ENCODE measurements at places on chromosomes 16 and 17.

GRCh38 chr17:77510133-77510796, 369.5 kb downstream of the SEC14L1 start:
- no peak for DNase-seq

- DNase-seq: no peak
Observed at GRCh38 chr17:47636273-47637030, 13.3 kb upstream of the KPNB1 start.

DNA sequence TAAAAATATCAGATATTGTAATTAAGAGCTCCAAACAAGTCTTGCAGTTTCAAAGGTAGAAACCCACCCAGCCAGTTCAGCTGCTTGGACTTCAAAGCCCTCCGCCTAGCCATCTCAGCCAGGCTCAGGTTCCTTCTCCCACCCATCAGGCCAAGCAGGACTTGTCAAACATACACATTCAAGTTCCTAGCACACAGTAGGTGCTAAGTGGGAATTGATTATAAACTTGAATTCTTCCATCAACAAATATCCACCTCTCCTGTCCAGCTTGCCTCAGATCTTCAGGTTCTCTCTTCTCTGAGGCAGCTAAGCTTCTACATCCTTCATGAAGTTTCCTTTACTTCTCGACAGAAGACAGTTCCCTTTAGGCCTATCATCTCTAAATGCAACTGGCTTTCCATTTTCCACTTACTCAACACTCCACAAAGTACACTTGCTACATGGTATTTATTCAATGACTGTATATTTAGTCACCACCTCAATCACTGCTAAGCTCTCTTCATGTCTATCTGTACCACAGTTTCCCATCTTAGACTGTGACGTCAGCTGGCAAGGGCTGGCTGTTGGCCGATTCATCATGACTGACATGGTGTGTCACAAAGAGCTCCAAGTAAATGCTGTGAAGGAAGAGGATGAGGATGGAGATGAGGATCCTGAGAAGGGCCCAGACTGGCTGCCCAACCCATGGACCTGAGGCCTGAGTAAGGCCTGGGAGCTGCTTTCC, 13.3 kb upstream of the COG7 start:
- DNase-seq: no peak

DNA sequence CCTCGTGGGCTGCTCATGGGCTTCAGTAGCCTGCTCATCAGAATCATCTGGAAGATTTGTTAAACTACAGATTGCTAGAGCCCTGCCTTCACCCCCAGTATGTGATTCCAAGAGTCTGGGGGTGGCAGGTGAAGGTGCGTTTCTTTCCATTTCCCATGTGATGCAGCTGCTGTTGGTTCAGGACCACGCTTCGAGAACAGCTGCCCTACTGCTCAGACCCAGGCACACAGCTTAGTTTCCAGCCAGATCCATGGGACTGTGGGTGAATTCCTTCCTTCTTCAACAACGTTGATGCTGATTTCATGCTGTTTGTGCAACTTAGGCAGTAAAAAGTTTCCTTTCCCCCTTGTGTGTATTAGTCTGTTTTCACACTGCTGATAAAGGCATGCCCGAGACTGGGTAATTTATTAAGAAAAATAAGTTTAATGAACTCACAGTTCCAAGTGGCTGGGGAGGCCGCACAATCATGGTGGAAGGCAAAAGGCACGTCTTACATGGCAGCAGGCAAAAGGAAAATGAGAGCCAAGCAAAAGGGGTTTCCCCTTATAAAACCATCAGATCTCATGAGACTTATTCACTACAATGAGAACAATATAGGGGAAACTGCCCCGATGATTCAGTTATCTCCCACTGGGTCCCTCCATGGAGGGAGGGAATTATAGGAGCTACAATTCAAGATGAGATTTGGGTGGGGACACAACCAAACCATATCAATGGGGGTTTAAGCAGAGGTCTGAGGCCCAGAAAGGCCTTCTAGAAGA, 159.2 kb downstream of the XYLT1 start:
- no peak for DNase-seq

GRCh38 chr16:29915590-29916247, 10.3 kb downstream of the KCTD13 start:
- no peak for DNase-seq

- DNase-seq: no peak
Observed at GRCh38 chr17:42403150-42403549, 14.9 kb upstream of the STAT3 start.

- DNase-seq: no peak
Observed at GRCh38 chr16:11155284-11155806, 100.7 kb downstream of the SOCS1 start.

- no peak for DNase-seq
Observed at GRCh38 chr16:73056448-73056847, 8.5 kb upstream of the ZFHX3 start.

GRCh38 chr16:19210280-19210924, 42.4 kb downstream of the SYT17 start:
- DNase-seq: no peak

- no peak for DNase-seq
Observed at GRCh38 chr17:81132770-81133723, 32.3 kb upstream of the PVALEF start.

DNA sequence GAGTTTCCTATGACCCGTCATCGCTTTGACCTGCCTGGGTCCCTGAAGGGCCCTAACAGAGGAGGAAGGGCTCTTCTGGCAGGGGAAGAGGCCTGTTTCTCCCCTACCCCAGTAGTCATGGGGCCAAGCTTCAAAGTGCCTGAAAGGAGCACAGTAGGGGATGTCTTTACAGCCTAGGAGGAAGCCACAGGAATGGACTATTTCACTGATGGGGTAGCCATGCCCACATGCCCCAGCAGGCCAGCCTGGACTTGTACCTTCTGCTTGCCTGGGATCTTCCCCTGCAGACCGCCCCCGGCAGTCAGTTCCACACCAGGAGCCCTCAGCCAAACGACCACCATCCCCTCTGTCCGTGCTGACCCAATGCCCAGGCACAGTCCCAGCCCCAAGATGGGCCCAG, 41.8 kb upstream of the PEMT start:
- no peak for DNase-seq

DNA sequence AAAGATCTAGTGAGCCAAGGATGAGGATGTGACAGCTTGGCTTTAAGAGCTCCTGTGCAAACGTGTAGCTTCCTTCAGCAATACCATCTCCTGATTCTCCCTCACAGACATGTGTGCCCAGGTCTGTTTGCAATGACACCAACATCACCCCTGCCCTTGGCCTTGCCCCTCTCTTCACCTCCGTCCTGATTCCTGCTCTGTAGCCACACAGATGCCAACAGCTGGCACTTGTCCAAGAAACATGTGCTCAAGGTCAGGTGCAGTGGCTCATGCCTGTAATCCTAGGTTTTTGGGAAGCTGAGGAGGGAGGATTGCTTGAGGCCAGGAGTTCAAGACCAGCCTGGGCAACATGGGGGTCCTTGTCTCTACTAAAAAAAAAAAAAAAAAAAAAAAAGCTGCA, 103.8 kb upstream of the CRHR1 start:
- DNase-seq: no peak

DNA sequence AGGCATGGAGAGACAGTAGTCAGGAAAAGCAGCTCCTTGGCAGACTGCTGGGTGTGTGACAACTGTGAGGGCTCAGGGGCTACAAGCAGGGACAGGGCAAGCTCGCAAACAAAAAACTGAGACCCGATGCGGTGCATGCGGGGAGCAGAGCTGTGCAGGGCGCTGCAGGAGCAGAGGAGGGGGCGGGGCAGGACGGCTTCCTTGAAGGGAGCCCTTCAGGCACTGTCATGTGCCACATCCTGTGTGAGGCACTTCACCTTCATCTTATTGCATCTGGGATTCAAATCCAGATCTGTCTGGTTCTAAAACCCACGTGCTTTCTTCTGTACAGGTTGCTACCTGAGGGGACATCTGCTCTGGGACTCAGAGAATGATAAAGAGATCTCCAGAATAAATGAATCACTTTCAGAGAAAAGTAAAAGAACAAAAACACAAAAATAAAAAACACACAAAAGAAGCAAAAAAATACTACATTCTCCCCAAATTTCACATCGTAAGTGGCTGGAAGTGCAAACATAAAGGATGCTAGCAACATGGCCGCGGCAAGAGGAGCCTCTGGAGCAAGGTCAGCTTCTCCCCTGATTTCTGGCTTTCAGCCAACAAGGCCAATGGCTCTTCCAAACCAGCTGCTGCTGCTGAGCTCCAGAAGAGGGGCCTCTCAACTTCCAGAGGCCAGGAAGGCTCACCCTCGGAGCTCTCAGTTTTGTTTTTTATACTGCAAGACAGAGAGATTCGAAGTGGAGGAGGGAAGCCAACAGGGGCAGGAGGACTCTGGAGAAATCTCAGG, 14.2 kb downstream of the LYRM9 start:
- no peak for DNase-seq

GRCh38 chr17:2392252-2393173, 8.3 kb downstream of the MNT start:
- no peak for DNase-seq

- no peak for DNase-seq
Observed at GRCh38 chr16:59046335-59046734, 312.2 kb upstream of the GOT2 start.

GRCh38 chr17:47866941-47867340, 16.0 kb upstream of the SP6 start:
- no peak for DNase-seq

DNA sequence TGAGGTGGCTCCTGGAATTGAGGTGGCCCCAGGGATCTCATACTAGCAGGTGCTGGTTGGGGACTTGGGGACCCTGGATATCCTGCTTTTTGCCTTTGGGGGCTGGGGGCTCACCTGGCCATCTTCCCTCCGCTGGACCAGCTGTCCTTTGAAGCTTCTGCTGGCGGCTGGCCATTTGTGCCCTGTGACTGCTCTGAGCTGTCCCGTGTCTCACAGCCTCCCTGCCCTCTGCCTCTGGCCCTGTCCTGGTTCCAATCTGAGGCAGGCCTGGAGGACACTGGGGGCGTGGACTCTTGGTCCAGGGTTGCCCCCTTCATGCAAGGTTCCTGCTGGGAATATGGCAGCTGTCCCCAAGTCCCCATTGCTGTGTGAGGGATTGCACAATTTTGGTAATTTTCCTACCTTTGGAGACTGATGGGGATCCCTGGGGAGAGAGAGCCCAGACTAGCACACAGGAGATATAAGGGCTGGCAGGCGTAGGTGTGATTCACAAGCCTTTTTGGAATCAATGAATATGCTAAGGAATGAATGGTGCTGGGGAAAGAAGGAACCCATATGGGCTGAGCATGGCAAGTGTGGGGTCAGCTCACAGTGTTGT, 19.2 kb downstream of the ADCY7 start:
- DNase-seq: no peak

GRCh38 chr17:17087424-17088015, 45.3 kb downstream of the MPRIP start:
- no peak for DNase-seq

DNA sequence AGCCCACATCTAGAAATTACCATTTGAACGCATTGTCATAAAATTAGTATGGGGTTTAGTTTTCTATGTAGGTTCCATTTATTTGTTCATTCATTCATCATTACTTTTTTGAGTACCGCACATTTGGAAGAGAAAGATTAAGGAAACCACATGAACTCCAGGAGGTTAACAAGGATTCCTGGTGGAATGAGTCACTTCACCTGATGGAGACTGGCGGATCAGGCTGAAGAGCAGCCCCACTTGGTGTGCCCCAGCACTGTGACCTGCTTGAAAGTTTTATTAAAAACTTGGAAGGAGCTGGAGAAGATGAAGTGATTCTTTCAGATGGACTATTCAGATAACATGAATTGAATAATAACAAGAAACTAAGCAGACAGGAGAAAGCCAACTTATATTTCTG, 293.6 kb upstream of the CDH11 start:
- DNase-seq: no peak

DNA sequence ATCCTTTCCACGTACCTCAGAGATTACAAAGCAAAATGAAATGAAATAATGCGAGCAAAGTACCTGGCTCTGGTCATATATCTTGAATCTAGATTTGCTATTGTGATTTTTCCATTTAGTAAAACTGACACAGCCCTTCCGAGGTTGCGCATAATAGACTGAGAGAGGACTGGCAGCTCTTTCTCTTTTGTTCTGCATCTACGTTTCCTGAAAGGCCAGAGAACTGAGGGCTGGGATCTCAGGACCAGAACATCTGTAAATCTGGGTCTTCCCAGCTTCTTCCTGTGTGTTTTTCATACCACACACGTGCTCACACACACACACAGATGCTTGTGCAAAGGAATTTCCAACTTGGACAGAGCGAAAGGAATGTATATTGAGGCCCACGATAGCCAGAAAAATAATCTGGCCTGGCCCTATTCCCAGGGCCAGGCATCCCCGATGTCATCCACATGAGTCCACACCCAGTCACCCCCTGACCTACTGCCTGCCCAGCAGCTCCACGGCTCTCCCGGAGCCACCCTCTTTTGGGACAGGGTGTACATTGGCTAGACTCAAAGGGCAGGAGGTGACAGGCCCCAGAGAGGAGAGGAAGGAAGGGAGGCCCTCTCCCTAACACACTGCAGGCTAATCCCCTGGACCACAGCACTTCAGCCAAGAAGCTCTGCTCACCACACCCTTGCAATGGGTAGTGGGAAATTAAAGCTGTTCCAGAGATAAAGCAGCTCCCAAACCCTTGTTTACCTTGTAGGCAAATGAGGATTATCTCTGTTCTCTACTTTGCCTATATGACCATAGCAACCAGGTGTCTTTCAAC, 41.8 kb downstream of the NOL11 start:
- DNase-seq: no peak

DNA sequence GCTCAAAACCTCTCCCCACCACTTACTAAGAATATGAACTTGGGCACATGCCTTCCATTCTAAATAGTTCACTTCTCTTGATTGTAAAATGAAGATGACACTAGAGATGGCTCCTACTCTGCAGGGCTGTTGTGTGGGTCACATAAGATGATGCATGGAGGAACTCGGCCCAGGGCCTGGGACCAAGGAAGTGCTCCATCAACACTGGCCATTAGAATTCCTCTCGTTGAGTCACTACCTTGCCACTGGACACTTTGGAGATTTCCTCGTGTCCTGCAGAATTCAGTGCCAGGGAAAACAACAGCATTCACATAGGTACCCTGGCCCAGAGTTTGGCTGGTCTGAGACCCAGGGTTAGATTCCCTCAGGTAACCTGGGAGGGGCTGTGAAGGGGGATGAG, 18.6 kb downstream of the HNF1B start:
- DNase-seq: no peak

- no peak for DNase-seq
Observed at GRCh38 chr16:74305978-74306784, 9.6 kb downstream of the PSMD7 start.
